DMS153 (cell line): ENCODE measurements at places on chromosomes 16 and 17.

GRCh38 chr17:79053251-79053925 lies 21.2 kb upstream of the ENGASE start:
- DNase-seq = no peak

DNA sequence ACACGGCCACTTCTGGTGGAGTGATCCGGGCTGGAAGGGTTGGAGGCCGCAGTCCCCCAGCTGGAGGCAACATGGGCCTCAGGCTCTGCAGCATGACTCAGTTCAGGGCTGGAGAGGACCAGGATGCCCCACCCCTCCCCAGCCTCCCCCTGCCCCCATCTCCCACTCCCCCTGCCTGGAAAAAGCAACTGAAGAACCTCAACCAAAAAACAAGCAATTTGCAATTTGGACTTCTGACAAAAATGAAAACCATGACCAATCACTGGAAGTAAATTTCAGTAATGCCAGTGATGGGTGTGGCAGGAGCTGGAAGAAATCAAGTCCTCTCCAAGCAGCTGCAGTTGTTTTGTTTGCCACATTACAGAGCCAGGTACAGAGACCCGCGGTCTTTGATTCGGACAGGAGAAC lies 6.6 kb upstream of the MIF4GD start:
- DNase-seq = no peak

DNA sequence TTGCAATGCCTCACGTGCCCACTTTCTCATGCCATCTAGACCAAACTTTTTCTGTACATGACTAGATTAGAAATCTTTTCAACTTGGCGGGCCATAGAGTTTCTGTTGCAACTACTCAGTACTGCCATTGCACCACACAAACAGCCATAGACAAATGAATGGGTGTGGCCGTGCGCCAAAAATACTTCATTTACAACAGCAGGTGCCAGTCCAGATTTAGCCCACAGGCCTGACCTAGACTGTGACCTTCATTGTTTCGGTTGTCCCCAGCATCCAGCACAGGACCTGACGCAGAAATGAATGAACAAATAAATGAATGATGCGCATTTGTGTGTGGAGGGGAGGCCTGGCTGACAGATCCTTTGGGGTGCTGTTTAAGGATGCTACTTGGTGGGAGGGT lies 14.3 kb upstream of the PDK2 start:
- no peak for DNase-seq

GRCh38 chr16:68445458-68445857 lies 2.9 kb downstream of the SMPD3 start:
- DNase-seq = peak; percentile 75

GRCh38 chr17:74827800-74828199 lies 31.9 kb downstream of the GRIN2C start:
- no peak for DNase-seq

DNA sequence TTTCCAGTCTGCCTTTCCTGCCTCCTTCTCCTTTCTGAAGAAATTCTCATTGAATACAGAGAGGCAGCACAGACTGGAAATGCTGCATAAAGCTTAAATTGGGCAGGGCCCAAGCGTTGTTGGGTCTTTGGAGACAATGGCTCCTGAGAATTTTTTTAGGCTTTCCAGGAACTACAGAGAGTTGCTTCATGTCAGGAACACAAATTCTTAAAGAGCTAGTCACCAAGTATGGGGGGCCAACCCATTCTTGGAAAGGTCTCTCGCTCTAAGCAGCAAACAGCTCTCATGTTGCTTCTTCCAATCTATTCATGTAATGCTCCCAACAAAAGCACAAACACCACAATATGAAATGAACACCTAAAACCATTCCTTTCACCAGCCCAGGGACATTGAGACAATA lies 6.9 kb downstream of the HNF1B start:
- DNase-seq = no peak

- DNase-seq = peak; percentile 94
Measured at GRCh38 chr16:73996624-73997339, 299.8 kb upstream of the PSMD7 start.

DNA sequence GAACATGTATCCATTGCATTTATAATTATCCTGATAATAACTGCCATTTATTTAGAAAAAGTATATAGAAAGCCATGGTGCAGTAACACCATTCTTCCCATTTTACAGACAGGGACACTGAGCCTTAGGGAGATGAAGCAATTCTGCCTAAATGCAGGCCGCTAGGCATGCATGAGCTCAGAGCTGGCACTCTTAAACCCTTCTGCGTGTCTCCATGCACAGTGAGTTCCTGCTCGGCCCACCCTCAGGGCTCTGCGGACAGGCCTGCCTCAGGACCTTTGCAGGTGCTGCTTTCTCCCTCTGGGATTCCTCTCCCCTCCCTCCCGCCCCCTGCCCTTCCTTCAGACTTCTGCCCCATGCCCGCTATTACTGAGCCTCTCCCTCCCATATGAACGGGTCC lies 54.3 kb upstream of the WSB1 start:
- DNase-seq = no peak

DNA sequence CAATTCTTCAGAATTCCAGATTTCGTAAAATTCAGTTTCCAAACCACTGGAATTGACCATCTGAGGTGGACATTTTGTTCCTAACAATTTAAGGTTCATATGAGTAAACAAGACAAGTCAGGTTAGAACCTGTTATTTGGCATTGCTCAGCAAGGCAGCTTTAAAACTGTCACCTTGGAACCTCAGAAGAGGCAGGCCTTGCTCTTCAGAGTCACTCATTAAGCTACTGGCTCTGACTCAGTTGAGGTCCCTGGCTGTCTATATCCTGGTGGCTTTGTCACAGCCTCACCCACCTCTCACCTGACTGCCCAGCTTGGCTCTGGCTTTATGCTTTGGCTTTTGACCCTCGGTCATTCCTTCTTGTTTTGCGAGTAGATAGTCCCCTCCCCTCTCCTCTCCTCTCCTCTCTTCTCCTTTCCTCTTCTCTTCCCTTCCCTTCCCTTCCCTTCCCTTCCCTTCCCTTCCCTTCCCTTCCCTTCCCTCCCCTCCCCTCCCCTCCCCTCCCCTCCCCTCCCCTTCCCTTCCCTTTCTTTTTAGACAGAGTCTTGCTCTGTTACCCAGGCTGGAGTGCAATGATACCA lies 238.4 kb downstream of the SHISA9 start:
- no peak for DNase-seq

- DNase-seq = no peak
Measured at GRCh38 chr16:57708168-57708567, 13.6 kb downstream of the DRC7 start.

DNA sequence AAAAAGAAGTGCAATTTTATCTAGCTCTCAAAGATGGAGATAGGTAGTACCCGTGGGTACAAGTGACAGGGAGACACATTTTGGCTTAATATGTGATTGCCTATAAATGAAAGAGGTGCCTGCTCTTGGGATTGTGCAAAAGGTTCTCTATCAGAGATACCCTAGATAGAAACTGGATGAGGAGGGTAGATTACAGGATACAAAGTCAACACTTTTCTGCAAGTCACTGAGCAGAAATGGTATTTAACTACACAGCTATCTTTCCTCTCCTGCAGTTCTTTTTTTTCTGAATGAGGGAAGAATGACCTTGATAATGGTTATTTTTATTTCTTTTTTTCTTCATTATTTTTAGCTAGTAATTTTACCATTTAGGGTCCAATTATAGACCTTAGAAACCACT lies 67.6 kb downstream of the MMD start:
- no peak for DNase-seq

GRCh38 chr16:49097964-49098363 lies 183.7 kb downstream of the CBLN1 start:
- no peak for DNase-seq
